Sigmoid colon (tissue), 7 donors: ENCODE measurements at places on chromosomes 2 and 18. TPM values are rescaled to one million over a fixed set of nuclear protein-coding genes. Genes with fewer than 3 reads are reported as not detected.

Gene SERPINB5
- 1.2 TPM for polyA plus RNA-seq

GRCh38 chr2:214695789-214696188 lies 113.7 kb downstream of the BARD1 start:
- H3K27me3 ChIP-seq: no peaks in the 10 kb centered on the region
- H3K36me3 ChIP-seq: no peaks in the 10 kb centered on the region
- H3K27ac ChIP-seq: no peak overlapping the region
- H3K4me3 ChIP-seq: no peak overlapping the region
- H3K4me1 ChIP-seq: no peaks in the 10 kb centered on the region

Gene POTEJ
- not detected for polyA plus RNA-seq

Gene MC4R
- not detected for polyA plus RNA-seq

DNA sequence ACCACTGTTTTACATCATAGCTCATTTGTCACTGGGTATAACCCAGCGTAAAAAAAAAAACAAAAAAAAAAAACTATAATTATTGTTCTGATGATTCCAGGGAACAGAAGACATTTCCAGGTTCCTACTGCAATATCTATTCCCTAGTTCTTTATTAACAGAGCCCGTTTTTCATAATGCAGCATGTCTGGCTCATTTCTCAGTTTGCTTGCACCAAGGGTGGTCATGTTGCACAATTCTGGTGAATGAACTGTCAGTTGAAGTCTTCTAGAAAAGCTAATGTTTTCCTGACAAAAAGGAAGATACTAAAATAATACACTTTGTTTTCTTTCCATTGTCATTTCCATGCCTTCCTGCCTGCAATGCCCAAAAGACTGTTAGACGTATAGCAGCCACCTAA lies 180.1 kb downstream of the RDH14 start:
- no peak for DNase-seq
- no peak overlapping the region for H3K4me3 ChIP-seq
- H3K27me3 ChIP-seq: no peaks in the 10 kb centered on the region

DNA sequence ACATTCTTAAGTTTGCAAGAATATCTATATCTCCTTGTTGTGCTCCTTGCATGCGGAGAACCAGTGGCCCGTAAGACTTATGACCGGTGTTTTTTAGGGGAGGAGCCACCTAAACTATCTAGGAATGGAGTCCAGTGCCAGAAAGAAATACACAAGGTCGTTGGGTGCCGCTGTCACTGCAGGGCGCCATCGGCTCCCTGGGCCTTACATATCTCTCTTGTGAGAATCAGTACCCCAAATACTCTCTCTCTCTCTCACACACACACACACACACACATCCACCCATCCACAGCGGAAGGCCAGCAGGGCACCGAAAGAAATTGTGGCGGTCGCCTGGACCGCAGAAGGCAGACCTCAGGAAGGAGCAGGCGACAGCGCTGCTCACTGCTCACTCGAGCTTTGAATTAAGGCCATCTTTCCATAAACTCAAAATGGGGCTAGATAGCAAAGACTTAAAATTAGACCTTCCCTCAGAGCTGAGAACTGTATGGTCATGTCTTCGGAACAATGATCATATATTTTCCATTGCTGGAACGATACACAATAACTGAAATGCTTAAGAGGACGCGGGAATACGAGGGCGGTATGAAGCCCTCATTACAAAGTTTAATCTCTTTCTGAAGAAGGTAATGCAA lies 10.4 kb downstream of the NR4A2 start:
- H3K27me3 ChIP-seq: peaks cover 65% of the 10 kb centered on the region
- H3K36me3 ChIP-seq: peaks cover 14% of the 10 kb centered on the region
- no peak overlapping the region for H3K27ac ChIP-seq
- H3K4me1 ChIP-seq: peaks cover 34% of the 10 kb centered on the region

- H3K36me3 ChIP-seq: no peaks in the 10 kb centered on the region
- no peak for DNase-seq
- H3K27ac ChIP-seq: no peak overlapping the region
- no peaks in the 10 kb centered on the region for H3K27me3 ChIP-seq
- no peak overlapping the region for H3K4me3 ChIP-seq
Measured at GRCh38 chr2:216992056-216992675, 132.3 kb upstream of the TNP1 start.

DNA sequence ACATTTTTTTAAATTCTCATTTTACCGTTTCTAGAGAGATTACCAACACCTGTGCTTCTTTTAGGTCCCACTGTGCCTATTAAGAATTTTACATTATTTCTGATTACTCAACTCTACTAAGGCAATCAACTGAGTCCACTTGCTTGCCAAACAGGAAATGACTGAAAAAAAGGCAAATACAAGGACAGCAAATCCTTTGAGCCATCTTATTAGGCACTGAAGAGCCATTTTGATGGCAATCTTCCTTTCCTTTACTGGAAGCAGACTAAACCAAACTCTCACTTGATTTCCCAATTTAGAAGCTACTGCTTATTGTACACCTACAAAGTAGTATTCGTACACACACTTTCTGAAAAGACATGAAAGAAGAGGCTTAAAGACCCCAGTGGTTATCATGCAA lies 121.4 kb upstream of the COL3A1 start:
- no peak for DNase-seq
- H3K27ac ChIP-seq: no peak overlapping the region
- H3K36me3 ChIP-seq: no peaks in the 10 kb centered on the region
- no peak overlapping the region for H3K4me3 ChIP-seq
- no peaks in the 10 kb centered on the region for H3K4me1 ChIP-seq

GRCh38 chr18:9140381-9140780 lies 3.8 kb downstream of the ANKRD12 start:
- H3K27ac ChIP-seq: peak overlapping the region; percentile 98
- DNase-seq: no peak
- no peaks in the 10 kb centered on the region for H3K4me1 ChIP-seq
- H3K36me3 ChIP-seq: no peaks in the 10 kb centered on the region
- H3K4me3 ChIP-seq: no peak overlapping the region
- no peaks in the 10 kb centered on the region for H3K27me3 ChIP-seq

- no peak overlapping the region for H3K4me3 ChIP-seq
- H3K27ac ChIP-seq: no peak overlapping the region
- H3K27me3 ChIP-seq: no peaks in the 10 kb centered on the region
- H3K4me1 ChIP-seq: no peaks in the 10 kb centered on the region
- no peaks in the 10 kb centered on the region for H3K36me3 ChIP-seq
Measured at GRCh38 chr2:68860111-68860510, 11.1 kb downstream of the BMP10 start.

GRCh38 chr2:156892467-156893281 lies 364.8 kb upstream of the GALNT5 start:
- H3K27ac ChIP-seq: no peak overlapping the region
- DNase-seq: no peak
- H3K27me3 ChIP-seq: peaks cover 7% of the 10 kb centered on the region
- H3K36me3 ChIP-seq: no peaks in the 10 kb centered on the region
- no peak overlapping the region for H3K4me3 ChIP-seq

Gene ATP5F1A
- polyA plus RNA-seq: 768 TPM

DNA sequence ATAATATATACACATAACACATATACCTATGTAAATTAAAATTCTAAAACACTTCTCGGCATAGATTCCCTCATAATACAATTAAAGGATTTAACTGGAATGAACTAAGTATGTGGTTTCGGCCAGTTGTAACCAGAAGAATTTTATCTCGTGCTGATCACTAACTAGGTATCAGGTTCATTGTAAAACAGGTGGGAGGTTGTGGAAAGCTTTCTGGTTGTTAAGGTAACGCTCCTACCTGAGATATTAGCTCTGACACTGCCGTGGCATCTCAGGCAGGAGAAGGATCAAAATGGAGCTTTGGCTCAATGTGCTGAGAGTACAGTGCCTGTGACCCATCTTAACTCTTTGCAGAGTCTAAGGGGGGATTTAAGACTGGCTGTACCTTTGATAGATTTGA lies 42.5 kb downstream of the SLC9A2 start:
- no peak overlapping the region for H3K4me3 ChIP-seq
- no peak for DNase-seq
- H3K27me3 ChIP-seq: no peaks in the 10 kb centered on the region
- no peaks in the 10 kb centered on the region for H3K4me1 ChIP-seq
- no peaks in the 10 kb centered on the region for H3K36me3 ChIP-seq

- H3K27ac ChIP-seq: no peak overlapping the region
- DNase-seq: peak; percentile 53
- no peak overlapping the region for H3K4me3 ChIP-seq
- no peaks in the 10 kb centered on the region for H3K27me3 ChIP-seq
- H3K4me1 ChIP-seq: no peaks in the 10 kb centered on the region
- H3K36me3 ChIP-seq: peaks cover 22% of the 10 kb centered on the region
Measured at GRCh38 chr2:98520806-98521205, 76.1 kb downstream of the INPP4A start.

Gene DSG4
- polyA plus RNA-seq: 0.09 TPM

Gene AQP12B
- polyA plus RNA-seq: not detected

- no peak overlapping the region for H3K4me3 ChIP-seq
- H3K36me3 ChIP-seq: no peaks in the 10 kb centered on the region
- no peak for DNase-seq
- H3K27me3 ChIP-seq: no peaks in the 10 kb centered on the region
- H3K27ac ChIP-seq: no peak overlapping the region
Measured at GRCh38 chr2:27191070-27191829, 20.6 kb upstream of the ATRAID start.

Gene DAPL1
- polyA plus RNA-seq: not detected

Gene LOXL3
- polyA plus RNA-seq: 1.8 TPM

GRCh38 chr18:55420665-55421307 lies 167.2 kb downstream of the TCF4 start:
- H3K27ac ChIP-seq: peak overlapping the region; percentile 73
- H3K4me1 ChIP-seq: no peaks in the 10 kb centered on the region
- no peaks in the 10 kb centered on the region for H3K36me3 ChIP-seq
- H3K27me3 ChIP-seq: no peaks in the 10 kb centered on the region

Gene COL6A3
- 9.0 TPM for polyA plus RNA-seq

- no peak for DNase-seq
- H3K4me3 ChIP-seq: no peak overlapping the region
- no peaks in the 10 kb centered on the region for H3K36me3 ChIP-seq
- H3K4me1 ChIP-seq: no peaks in the 10 kb centered on the region
Measured at GRCh38 chr2:97720746-97721145, 7.4 kb downstream of the ZAP70 start.

Gene LBX2
- 1.3 TPM for polyA plus RNA-seq

Gene NYAP2
- not detected for polyA plus RNA-seq

GRCh38 chr18:79692886-79693285 lies 13.3 kb downstream of the CTDP1 start:
- no peak overlapping the region for H3K4me3 ChIP-seq
- no peaks in the 10 kb centered on the region for H3K27me3 ChIP-seq
- no peaks in the 10 kb centered on the region for H3K4me1 ChIP-seq
- no peak overlapping the region for H3K27ac ChIP-seq

Gene SERPINB10
- polyA plus RNA-seq: 0.15 TPM

DNA sequence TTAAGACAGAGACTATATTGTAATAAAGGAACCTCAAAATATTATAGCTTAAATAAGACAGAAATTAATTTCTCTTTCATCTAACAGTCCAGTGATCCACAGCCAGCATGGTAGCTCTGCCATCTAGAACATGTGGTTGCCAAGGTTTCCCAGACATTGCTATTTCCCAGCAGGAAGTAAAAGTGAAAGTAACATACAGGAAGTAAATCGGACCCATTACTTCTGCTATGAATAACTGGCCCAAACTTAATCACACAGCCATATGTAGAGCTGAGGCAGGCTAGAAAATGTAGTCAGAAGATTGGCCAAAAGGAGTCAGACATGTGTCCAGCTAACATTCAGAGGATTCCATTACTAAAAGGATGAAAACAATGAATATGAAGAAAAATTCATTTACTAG lies 71.0 kb downstream of the NOL4 start:
- H3K4me1 ChIP-seq: no peaks in the 10 kb centered on the region
- no peak for DNase-seq
- no peaks in the 10 kb centered on the region for H3K27me3 ChIP-seq
- no peak overlapping the region for H3K27ac ChIP-seq

Gene GAREM1
- 6.6 TPM for polyA plus RNA-seq

DNA sequence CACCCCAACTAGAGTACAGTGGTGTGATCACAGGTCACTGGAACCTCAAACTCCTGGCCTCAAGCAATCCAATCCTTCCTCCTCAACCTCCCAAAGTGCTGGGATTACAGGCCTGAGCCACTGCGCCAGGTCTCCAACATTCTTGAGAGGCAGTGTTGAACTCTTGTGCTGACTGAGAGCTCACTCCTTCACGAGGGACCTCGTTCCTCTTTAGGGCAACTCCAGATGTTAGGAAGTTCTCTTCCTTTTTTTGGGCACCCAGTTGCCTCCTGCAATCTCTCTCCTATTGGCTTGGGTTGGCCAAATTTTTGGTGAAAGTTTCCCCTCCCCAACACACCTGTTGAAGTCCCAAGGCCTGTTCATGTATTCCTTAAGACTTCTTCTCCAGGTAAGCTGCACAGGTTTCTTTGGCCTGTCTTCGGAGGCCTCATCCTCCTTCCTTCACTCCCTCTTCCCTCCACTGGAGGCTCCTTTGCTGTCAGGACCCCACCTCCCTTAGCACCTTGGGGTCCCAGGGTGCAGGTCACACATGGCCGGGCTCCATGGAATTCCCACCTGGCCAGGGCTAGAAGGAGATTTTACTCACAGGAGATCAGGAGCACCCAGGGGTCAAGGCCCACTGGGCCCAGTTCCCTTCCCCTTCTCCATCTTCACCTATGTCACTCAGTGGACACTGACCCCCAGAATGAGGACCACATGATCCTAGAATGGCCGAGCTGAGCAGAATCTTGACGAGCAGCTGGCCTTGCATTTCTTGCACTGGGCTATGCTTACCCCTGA lies 94.6 kb upstream of the SMAD2 start:
- H3K27me3 ChIP-seq: peaks cover 10% of the 10 kb centered on the region
- H3K4me1 ChIP-seq: peaks cover 8% of the 10 kb centered on the region
- H3K36me3 ChIP-seq: no peaks in the 10 kb centered on the region

DNA sequence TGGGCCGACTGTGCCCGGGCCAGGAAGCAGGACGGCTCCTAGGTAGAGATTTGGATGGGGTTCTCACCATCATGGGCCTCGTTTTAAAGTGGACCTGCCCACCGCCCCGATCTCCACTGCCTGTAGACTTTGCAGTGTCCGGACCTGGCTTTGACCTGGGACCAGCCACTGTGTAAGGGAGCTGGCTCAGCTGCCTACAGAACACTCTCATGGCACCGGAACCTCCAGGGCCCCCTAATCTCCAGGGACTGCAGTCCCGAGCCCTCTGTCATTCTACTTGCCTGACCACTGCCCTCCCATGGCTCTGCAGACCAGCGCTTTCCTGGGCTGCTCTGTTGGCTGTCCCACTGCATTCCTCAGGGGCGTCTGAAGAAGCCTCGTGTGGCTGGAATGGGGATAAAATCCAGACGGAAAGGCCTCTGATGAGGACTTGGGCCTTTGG lies 120.8 kb downstream of the GLI2 start:
- peak overlapping the region; percentile 48 for H3K27ac ChIP-seq
- no peaks in the 10 kb centered on the region for H3K27me3 ChIP-seq
- DNase-seq: peak; percentile 72
- H3K36me3 ChIP-seq: no peaks in the 10 kb centered on the region
- no peaks in the 10 kb centered on the region for H3K4me1 ChIP-seq
- no peak overlapping the region for H3K4me3 ChIP-seq

- no peak for DNase-seq
- peaks cover 22% of the 10 kb centered on the region for H3K4me1 ChIP-seq
- H3K4me3 ChIP-seq: no peak overlapping the region
- H3K27ac ChIP-seq: no peak overlapping the region
Measured at GRCh38 chr2:182870227-182870626, 3.8 kb upstream of the FRZB start.
